ENCODE measurements at places on chromosomes 5 and 9. TPM values are rescaled to one million over a fixed set of nuclear protein-coding genes. Genes with fewer than 3 reads are reported as not detected.

- H3K27me3 ChIP-seq: peaks cover 8% of the 10 kb centered on the region
- no peaks in the 10 kb centered on the region for H3K4me1 ChIP-seq
- no peak for DNase-seq
- no peaks in the 10 kb centered on the region for H3K36me3 ChIP-seq
- H3K27ac ChIP-seq: no peak overlapping the region
These were observed 66.7 kb downstream of the PCDH1 start for GRCh38 chr5:141811287-141812155.

DNA sequence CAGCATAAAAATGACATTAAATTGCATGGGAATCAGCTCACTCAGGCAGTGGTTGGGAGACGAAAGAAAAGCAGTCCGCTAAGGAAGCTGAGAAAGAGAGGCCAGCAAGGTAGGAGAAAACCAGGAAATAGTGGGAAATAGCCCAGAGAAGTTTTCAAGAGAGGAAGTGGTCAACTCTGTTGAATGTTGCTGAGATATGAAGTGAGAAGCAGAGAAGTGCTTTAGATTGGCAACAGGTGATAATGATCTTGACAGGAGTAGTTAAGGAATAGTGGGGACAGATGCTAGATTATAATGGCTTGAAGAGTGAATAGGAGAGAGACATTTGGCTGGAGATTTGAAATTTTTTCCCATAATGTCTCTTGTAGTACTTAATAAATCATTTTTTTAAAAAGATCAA, 30.8 kb downstream of the CNTRL start:
- H3K27ac ChIP-seq: no peak overlapping the region
- DNase-seq: no peak
- H3K36me3 ChIP-seq: no peaks in the 10 kb centered on the region
- H3K4me1 ChIP-seq: no peaks in the 10 kb centered on the region

DNA sequence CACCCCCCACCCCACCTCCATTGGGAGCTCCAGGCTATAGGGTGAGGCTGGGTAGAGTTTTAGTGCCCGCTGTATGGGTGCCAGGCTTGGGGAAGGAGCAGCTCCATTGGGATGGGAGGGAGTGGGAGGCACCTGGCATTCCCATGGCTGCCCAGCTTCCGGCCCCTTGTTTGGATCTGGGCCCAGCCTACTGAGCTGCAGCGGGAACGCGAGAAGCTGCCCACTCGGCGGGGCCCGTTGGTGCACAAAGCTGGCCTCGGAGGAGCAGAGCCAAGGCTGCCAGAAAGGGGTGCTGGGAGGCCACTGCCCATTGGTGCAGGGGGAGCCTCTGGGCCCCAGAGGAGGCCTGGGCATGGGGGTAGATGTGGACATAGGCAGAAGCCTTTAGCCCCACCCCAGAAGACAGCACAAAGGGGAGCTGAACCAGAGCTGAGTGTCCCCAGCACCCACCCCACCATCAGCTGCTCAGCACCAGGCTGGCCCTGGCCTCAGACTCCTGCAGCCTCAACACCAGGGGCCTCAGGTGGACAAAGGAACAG, 4.4 kb downstream of the LCN9 start:
- DNase-seq: peak; percentile 23
- H3K27ac ChIP-seq: no peak overlapping the region
- no peak overlapping the region for H3K4me3 ChIP-seq
- no peaks in the 10 kb centered on the region for H3K4me1 ChIP-seq
- no peaks in the 10 kb centered on the region for H3K36me3 ChIP-seq

GRCh38 chr9:27042476-27042875, 37.0 kb upstream of the LRRC19 start:
- H3K4me3 ChIP-seq: no peak overlapping the region
- no peak overlapping the region for H3K27ac ChIP-seq
- no peaks in the 10 kb centered on the region for H3K27me3 ChIP-seq
- H3K36me3 ChIP-seq: no peaks in the 10 kb centered on the region

DNA sequence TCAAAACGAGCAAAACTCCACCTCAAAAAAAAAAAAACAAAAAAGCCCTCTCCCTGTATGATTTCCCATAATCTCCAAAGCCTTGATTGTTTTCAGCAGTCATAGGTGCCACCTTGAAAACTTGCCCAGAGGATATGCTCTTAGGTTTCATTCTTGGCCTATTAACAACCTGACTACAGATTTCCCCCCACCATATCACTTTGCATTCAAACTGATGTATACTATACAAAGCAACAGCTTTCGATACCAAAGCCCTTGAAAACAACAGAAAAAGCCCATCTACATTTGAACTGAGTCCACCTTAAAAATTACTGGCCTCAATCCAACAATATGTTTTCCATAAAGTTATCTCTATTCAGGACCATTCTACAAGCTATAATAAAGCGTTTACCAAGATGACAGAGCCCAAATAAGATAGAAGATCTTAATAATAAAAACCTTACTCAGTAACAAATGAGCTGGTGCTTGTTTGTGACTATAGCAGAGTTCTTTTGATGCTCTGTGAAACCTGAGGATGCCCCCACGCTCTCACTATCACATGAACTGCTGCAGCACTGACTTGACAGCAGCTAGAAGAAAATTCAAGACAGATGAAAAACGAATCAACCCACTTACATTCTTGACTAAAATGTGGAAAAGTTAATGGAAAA, 44.4 kb downstream of the FNBP1 start:
- H3K4me3 ChIP-seq: no peak overlapping the region
- peaks cover 23% of the 10 kb centered on the region for H3K4me1 ChIP-seq
- no peak overlapping the region for H3K27ac ChIP-seq
- H3K36me3 ChIP-seq: no peaks in the 10 kb centered on the region
- DNase-seq: no peak

- H3K27me3 ChIP-seq: no peaks in the 10 kb centered on the region
- H3K4me1 ChIP-seq: no peaks in the 10 kb centered on the region
- peak; percentile 41 for DNase-seq
- H3K36me3 ChIP-seq: no peaks in the 10 kb centered on the region
These were observed 60.1 kb upstream of the ZNF608 start for GRCh38 chr5:124806373-124807077.

GRCh38 chr5:174693697-174694385, 30.5 kb upstream of the MSX2 start:
- no peaks in the 10 kb centered on the region for H3K36me3 ChIP-seq
- no peak overlapping the region for H3K27ac ChIP-seq
- no peak for DNase-seq
- H3K27me3 ChIP-seq: peaks cover 10% of the 10 kb centered on the region
- no peaks in the 10 kb centered on the region for H3K4me1 ChIP-seq
- H3K4me3 ChIP-seq: no peak overlapping the region

GRCh38 chr5:151825445-151825844, 53.7 kb downstream of the G3BP1 start:
- H3K4me3 ChIP-seq: no peak overlapping the region
- no peaks in the 10 kb centered on the region for H3K4me1 ChIP-seq
- peak; percentile 46 for DNase-seq
- H3K27ac ChIP-seq: no peak overlapping the region
- no peaks in the 10 kb centered on the region for H3K27me3 ChIP-seq
- peaks cover 2% of the 10 kb centered on the region for H3K36me3 ChIP-seq

DNA sequence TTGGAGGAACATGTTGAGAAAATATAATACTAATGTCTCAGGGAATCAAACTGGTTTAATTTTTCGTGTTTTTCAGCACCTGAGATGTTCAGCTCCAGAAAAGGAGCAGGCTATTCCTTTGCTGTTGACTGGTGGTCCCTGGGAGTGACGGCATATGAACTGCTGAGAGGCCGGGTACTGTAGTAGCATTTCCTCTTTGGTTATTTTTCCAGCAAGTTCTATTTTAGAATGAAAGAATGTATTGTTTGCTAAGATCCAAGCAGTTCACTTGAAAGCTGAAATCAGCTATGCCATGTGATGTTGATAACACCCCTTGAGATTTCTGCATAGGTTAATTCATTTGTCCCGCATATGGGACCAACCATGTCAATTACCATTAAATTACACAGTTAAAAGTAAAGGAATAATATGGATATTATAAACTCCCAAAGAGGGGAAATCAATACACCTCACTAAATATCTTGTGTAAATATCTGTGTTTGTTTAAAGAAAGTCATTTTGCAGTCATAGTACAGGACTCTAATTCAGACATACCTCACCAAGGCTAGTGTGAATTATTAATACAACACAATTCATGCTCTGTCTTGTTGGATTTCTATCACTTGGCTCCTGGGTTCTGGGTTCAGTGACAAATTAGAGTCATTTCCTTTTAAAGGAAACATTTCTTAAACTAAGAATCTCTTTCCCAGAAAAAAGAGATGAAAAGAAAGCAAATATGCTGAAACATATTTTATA, 126.8 kb downstream of the STK32A start:
- no peaks in the 10 kb centered on the region for H3K4me1 ChIP-seq
- H3K27me3 ChIP-seq: no peaks in the 10 kb centered on the region
- no peak overlapping the region for H3K4me3 ChIP-seq
- H3K27ac ChIP-seq: no peak overlapping the region
- no peak for DNase-seq
- H3K36me3 ChIP-seq: no peaks in the 10 kb centered on the region

GRCh38 chr9:78187763-78188484, 48.0 kb upstream of the CEP78 start:
- H3K36me3 ChIP-seq: no peaks in the 10 kb centered on the region
- no peaks in the 10 kb centered on the region for H3K4me1 ChIP-seq
- H3K27ac ChIP-seq: no peak overlapping the region
- H3K4me3 ChIP-seq: no peak overlapping the region

GRCh38 chr9:133142684-133143622, 20.8 kb downstream of the GBGT1 start:
- H3K27me3 ChIP-seq: no peaks in the 10 kb centered on the region
- no peak overlapping the region for H3K4me3 ChIP-seq
- DNase-seq: no peak

- no peaks in the 10 kb centered on the region for H3K27me3 ChIP-seq
- H3K36me3 ChIP-seq: no peaks in the 10 kb centered on the region
- no peaks in the 10 kb centered on the region for H3K4me1 ChIP-seq
- H3K4me3 ChIP-seq: no peak overlapping the region
- no peak for DNase-seq
These were observed 42.8 kb upstream of the LHFPL2 start for GRCh38 chr5:78691084-78691960.

GRCh38 chr9:38138276-38138675, 69.2 kb upstream of the SHB start:
- no peak for DNase-seq
- H3K27me3 ChIP-seq: no peaks in the 10 kb centered on the region
- peaks cover 3% of the 10 kb centered on the region for H3K4me1 ChIP-seq
- no peak overlapping the region for H3K4me3 ChIP-seq

- H3K36me3 ChIP-seq: peaks cover 4% of the 10 kb centered on the region
- no peak overlapping the region for H3K4me3 ChIP-seq
- peak; percentile 5 for DNase-seq
- H3K27me3 ChIP-seq: no peaks in the 10 kb centered on the region
- H3K27ac ChIP-seq: no peak overlapping the region
These were observed 76.5 kb downstream of the WNK2 start for GRCh38 chr9:93260263-93261066.

GRCh38 chr5:117475919-117476318, 901.3 kb upstream of the SEMA6A start:
- H3K27me3 ChIP-seq: no peaks in the 10 kb centered on the region
- DNase-seq: no peak
- H3K4me3 ChIP-seq: no peak overlapping the region
- H3K4me1 ChIP-seq: no peaks in the 10 kb centered on the region
- H3K36me3 ChIP-seq: no peaks in the 10 kb centered on the region

- DNase-seq: no peak
- H3K27ac ChIP-seq: no peak overlapping the region
- no peak overlapping the region for H3K4me3 ChIP-seq
- no peaks in the 10 kb centered on the region for H3K27me3 ChIP-seq
- peaks cover 14% of the 10 kb centered on the region for H3K4me1 ChIP-seq
These were observed 193.4 kb downstream of the CDK5RAP2 start for GRCh38 chr9:120386390-120387131.

GRCh38 chr5:149687486-149688168, 42.5 kb upstream of the PPARGC1B start:
- no peak for DNase-seq
- no peaks in the 10 kb centered on the region for H3K27me3 ChIP-seq
- no peak overlapping the region for H3K4me3 ChIP-seq

DNA sequence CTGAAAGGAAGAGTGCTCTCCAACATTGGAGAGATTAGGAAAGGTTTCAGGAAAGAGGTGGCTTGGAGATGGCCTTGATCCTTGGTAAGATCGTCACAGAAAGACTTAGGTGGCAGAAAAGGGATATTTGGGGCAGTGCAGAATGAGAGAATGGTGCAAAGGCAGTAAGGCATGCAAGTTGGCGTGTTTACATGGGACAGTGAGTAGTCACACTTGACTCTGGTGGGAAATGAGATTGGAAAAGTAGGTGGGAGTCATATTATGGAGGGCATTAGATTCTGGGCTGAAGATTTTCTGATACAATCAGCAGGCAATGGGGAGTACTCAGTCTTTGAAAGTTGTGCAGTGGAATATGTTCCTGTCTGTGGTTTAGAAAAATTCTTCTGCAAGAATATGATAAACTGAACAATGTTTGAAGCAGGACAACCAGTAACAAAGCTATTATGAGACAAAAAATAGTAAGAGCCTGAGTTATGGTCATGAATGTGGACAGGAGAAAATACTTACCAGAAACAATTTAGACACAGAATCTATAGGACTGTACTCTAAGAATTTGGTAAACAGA, 76.2 kb upstream of the ANKRD55 start:
- H3K36me3 ChIP-seq: no peaks in the 10 kb centered on the region
- no peaks in the 10 kb centered on the region for H3K4me1 ChIP-seq
- no peaks in the 10 kb centered on the region for H3K27me3 ChIP-seq
- H3K27ac ChIP-seq: no peak overlapping the region

DNA sequence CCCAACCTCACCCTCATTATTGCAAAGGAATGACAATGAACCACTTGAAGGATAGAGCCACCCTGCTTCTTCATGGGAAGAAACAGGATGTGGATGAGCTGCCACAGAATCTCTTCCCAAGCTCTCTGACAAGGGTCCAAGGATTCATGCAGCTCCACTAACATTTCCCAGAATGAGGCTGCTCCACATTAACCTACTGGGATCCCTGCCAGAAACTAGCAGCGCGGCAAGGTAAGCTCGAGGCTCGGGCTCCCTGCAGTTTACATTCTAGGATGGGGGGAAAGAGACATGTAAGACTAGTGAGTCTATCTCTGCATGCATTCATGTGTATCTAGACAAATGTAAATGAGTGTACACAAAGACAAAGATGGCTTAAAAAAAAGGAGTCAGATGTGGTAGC, 12.1 kb downstream of the DCAF12 start:
- no peak for DNase-seq
- peaks cover 56% of the 10 kb centered on the region for H3K36me3 ChIP-seq
- no peaks in the 10 kb centered on the region for H3K4me1 ChIP-seq
- H3K4me3 ChIP-seq: no peak overlapping the region
- H3K27me3 ChIP-seq: no peaks in the 10 kb centered on the region

SLC34A1 gene
- not detected for total RNA-seq

SHB gene
- total RNA-seq: 8.6 TPM

ZDHHC11 gene
- 3.8 TPM for total RNA-seq

ARID3C gene
- 0.16 TPM for total RNA-seq

PCDHA10 gene
- total RNA-seq: 0.11 TPM

LCN10 gene
- not detected for total RNA-seq

GAPT gene
- 0.53 TPM for total RNA-seq

WNK2 gene
- total RNA-seq: 35.5 TPM

TXNDC8 gene
- not detected for total RNA-seq
